ENCODE measurements at places on chromosomes 7 and 10.

- DNase-seq, result no peak
Measured at GRCh38 chr7:7271094-7271874, 88.9 kb downstream of the C1GALT1 start.

GRCh38 chr7:149020483-149020882, 7.8 kb downstream of the PDIA4 start:
- DNase-seq, result no peak

GRCh38 chr10:95539560-95540284, 21.4 kb downstream of the SORBS1 start:
- DNase-seq, result no peak

- DNase-seq, result peak; percentile 66
Measured at GRCh38 chr10:1613511-1613910, 123.8 kb downstream of the ADARB2 start.

DNA sequence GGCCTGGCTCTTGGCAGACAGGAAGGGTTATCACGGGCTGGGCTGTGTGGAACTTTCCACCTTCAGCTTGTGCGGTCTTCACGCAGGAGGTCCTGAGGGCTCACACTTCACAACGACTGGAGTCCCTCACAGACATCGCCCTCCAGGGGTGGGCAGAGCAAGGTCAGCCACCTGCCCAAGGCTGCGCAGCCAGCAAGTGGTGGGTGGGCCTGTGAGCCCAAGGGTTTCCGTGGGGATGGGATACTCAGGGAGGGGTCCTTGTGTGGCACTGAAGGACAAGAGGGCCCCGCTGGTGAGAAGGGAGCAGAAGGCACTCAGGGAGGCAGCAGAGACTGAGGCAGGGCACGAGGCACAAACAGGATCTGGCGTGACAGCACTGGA, 22.0 kb downstream of the PDIA4 start:
- DNase-seq, result no peak

DNA sequence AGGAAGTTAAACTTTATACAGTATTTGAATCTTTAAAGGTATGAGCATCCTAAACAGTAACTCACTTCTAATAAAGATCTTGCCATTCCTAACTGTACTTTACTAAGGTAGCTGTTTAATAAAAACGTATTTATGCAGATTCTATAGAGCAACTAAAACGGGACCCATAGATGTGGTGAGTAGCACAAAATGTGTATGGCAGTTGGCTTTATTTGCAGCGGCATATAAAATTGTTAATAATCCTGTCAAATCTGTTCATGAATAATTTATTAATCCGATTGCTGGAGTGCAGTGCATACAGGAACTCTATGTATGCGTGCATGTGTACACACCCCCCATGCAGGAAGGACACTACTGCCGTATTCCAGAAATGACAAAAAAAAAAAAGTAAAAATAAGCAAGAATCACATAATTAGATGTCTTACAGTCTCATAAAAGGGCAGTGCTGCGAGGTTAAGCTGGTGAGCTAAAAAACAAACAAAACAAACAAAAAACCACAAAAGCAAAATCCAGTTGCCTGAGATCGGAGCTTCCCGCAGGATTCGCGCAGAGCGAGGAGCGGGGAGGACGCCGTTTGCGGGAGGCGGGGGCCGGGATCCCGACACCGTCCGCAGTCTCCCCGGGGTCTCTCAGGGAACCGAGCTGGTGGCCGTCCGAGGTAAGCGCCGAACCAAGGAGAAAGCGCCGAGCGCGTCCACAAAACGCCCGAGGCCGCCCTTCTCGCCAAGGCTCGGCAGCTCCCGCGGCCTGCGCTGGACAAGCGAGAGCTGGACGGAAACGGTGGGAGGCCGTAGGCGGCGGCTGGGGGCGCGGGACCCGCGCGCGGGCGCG, 518 bp upstream of the COMMD3 start:
- DNase-seq, result peak; percentile 45

Measured in hematopoietic multipotent progenitor cell treated with erythropoietin and hydrocortisone succinate and interleukin-3 and kit ligand, for 6 days (in vitro differentiated cells).